ENCODE measurements at places on chromosomes 4 and X.

DNA sequence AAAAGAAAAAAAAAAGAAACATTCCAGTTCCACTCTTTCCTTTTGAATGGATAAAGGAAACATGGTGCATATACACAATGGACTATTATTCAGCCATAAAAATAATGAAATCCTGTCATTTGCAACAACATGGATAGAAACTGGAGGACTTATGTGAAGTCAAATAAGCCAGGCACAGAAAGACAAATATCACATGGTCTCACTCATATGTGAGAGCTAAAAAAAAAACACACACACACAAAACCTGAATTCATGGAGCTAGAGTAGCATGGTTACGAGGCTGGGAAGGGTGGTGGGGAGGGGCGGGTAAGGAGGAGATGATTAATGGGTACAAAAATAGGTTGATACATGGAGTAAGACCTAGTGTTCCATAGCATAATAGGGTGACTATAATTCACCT is 22.4 kb upstream of the SH3KBP1 start:
- no peak for DNase-seq

DNA sequence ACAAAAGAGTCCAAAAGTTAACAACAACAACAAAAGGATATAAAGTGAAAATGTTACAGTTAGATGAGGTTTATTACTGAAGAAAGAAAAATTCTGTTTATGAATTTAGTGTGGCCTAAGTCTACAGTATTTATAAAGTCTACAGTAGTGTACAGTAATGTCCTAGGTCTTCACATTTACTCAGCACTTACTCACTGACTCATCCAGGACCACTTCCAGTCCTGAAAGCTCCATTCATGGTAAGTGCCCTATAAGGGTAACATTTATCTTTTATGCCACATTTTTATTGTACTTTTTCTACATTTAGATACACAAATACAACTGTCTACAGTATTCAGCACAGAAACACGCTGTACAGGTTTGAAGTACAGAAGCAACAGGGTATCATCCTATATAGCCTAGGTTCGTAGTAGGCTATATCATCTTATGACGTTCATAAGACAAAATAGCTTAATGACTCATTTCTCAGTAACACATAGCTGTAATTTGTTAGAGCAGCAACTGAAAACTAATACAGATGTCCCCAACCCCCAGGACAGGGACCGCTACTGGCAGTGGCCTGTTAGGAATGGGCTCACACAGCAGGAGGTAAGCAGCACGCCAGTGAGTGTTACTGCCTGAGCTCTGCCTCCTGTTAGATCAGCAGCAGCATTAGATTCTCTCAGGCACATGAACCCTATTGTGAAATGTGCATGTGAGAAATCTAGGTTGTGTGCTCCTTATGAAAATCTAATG is 61.3 kb downstream of the CENPC start:
- no peak for DNase-seq

GRCh38 chr4:155426953-155427352 is 50.2 kb upstream of the MAP9 start:
- DNase-seq: no peak

GRCh38 chrX:45133465-45133864 is 67.2 kb downstream of the DIPK2B start:
- DNase-seq: no peak

DNA sequence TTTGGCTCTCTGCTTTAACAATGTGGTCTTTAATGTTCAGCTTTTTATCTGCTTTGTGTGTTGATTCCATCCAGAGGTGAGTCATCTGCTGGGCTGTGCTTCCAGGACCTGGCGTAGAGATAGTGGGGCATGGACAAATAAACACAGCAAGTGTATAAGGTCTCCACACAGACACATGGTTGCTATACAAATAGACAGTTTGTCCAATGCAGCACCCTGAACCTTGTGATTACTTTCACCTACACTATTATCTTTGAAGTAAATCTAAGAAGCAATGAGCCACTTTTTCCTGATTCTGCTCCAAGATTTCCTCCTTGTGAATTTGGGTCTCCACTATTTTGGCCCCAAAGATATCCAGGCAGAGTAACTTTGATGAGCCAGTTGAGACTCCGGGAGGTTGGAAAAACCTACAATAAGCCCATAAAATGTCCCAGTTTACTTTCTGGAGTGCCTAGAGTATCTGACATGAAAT is 12.1 kb downstream of the PPARGC1A start:
- no peak for DNase-seq

Measured in omental fat pad (tissue), 4 donors.